ENCODE measurements at places on chromosomes 6 and 20. TPM values are rescaled to one million over a fixed set of nuclear protein-coding genes. Genes with fewer than 3 reads are reported as not detected.
A peak's percentile ranks its signal among the peaks of the same experiment; 100 is the strongest.

SNTA1 gene
- 20.3 TPM for total RNA-seq

PPP1R16B gene
- not detected for total RNA-seq

RAET1L gene
- total RNA-seq: not detected

SEL1L2 gene
- total RNA-seq: not detected

DNA sequence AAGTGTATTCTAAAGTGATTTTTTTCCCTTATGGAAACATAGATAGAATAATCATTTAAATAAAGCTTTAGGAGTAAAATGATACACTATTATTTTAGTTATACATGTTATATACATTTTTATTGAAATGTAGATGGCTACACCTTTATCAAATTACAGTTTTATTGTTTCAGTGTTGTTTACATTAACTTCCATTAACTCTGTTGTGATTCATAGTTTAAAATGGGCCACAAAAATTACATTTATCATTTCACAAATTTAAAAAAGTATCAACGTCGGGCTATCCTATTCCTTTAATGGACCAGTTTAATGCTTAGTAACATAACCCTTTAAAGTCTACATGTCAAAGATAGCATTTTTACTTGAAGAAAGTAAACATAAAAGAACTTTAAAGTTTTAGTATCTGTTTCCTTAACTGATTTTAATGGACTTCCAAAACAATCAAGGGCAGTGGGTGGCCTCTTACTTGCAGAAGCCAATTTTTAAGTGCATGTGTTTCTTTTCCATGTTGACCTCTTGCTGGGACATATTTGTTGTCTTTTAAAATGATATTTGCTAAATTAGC lies 47.8 kb upstream of the FLRT3 start:
- DNase-seq: no peak

GRCh38 chr20:35303735-35304491 lies 11.7 kb upstream of the FAM83C start:
- DNase-seq: peak; percentile 92

DNA sequence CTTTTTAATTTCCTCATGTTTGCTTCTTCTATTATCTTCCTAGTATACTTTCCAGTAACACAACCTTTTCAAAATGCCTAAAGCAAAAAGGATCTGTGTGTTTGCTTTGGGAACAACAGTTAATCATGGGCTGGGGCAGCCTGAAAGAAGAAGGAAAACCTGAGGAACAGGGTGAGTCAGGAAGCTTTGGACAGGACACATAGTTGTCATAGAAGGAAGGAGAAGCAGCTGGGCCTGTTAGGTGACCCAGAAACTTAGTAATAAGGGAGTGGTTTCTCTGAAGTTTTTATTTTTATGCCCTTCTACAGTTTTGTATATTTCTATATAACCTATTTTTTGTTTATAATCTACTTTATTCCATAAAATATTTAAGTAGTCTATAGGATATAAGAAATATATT lies 61.4 kb downstream of the CD24 start:
- DNase-seq: no peak

DNA sequence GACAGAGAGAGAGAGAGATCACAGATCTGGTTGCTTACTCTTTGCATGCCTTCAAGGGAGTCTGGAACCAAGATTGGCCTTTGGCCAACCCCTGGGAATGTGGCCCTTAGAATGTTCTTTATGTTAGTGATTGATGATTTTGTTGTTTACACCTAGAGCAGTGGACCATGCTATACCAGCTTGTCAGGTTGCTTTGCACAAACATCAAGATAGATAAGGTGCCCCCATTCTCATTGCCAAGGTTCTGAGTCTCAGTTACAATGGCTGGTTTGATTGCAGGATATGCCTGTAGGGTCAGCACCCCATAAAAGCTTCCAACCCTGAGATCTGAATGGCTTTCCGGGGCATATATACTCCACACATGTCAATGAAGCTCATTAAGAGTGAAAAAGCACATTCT lies 53.5 kb upstream of the SLC2A12 start:
- DNase-seq: no peak

DNA sequence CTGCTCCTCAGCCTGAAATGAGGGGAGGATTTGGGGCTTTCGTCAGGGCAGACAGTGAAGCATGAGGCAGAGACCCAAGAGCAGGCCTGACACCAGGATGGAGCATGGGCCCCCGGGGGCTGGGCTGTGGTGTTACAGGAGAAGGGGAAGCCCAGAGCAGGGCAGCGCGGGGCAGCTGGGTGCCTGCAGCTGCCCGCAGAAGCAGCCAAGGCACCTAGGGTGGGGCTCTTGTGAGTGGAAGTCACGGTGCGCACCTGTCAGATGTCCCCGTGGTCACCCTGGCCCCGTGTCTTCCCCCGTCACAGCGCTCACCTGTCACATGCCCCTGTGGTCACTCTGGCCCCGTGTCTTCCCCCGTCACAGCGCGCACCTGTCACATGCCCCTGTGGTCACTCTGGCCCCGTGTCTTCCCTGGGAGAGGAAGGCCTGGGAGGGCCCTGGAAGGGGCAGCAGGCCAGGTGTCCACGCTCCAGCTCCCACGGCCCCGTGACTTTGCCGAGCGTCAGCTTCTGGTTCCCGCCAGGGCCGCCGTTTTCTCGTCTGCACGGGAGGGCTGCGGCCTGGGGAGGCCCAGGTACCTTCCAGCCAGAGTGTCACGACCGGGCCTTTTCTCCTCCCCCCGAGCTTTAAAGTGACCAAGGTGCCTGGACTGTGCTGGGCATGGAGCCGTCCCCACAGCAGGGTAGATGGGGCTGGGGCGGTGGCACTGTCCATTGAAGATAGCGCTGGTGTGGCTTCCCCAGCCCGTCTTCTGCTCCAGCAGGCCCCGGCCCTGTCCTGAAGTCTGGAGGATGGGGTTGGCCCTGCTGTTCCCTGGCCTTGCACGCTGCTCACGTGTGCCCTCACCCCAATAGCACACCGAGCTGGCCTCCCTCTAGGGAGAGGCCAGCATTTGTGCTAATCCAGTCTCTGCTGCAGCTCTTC lies 9.4 kb downstream of the ARFGAP1 start:
- DNase-seq: no peak

DNA sequence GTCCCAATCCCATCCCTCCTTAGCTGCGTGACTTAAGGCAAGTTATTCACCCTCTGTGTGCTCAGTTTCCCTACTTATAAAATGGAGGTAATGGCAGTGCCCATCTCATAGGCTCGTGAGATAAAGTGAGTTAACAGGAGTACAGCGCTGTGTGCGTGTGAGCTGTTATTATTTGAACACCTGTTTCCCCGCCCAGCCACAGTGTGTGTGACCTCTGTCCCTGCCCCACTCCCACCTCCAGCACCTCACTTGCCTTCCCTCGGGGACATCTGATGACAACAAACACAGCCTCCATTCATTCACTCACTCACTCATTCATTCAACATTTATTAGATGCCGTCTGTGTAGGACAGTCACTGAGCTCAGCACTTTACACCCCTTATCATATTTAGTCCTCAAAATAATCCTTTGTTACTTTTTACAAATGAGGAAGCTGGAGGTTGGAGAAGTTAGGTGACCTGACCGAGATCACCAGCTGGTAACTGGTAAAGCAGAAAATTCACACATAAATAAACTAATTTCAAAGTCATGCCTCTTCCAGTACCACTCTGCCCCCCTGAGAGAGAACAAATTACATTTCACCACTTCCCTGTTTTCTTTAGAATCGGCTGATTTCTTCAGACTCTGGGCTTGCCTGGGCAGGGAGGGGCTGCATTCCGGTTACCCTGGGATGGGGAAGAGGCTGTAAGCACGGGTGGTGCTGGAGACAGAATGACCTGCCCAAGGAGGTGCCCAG lies 58.6 kb downstream of the CPNE5 start:
- no peak for DNase-seq

GRCh38 chr6:89597988-89598387 lies 40.6 kb downstream of the LYRM2 start:
- peak; percentile 10 for DNase-seq

DNA sequence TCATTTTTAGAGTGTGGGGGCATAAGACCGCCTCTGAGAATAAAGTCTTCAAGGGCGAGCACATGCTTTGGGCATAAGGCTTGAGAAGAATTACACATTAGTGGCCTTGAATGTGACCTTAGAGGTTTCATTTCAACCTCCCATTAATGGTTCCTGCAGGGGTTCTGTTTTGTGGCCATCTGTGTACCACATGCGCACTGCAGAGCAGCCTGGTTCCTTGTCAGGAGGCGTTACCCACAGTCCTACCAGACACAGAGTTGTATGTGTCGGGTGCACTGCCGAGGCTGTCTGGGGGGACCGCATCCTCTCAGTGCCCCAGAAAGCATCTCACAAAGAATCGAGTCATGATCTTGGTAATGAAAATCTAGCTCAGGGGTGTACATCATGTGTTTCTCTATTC lies 115.7 kb downstream of the B3GAT2 start:
- DNase-seq: no peak

- DNase-seq: no peak
Measured at GRCh38 chr6:83127976-83128375, 60.5 kb downstream of the DOP1A start.

GRCh38 chr6:130322673-130323268 lies 43.0 kb upstream of the TMEM200A start:
- peak; percentile 83 for DNase-seq
